ENCODE measurements at places on chromosomes 3 and 15.

- DNase-seq, result peak; percentile 70
Observed at GRCh38 chr3:55059027-55059629, 131.3 kb upstream of the LRTM1 start.

DNA sequence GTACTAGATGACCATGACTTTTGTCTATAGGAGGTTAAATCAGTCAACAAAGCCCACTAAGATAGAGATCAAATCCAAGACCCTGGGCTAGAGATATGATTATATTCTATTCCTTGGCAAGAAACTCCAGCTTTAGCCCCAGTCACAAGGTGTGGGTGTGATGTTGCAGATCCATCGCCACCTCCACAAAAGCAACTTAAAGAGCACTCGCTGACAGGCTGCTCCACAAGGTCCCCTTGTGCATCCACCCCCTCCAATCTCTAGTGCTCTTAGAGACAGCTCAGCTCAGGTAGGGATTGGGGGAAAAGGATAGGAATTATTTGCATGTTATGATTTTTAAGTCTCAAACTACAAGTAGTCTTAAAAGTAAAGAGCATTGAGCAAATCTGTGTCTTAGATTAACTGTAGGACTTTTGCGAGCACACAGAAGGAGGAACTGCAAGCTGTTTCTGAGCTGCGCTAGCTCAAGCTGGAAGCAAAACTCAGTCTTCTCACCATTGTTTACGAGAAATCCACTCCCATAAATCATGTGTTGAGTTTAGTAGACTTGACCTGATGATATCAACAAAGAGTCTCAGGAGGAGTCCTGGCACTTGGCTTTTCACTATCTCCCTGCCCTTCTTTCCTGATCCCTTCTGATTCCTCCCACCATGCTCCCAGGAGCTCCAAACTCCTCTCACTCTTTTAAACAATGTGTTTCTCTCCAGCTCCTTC is 177.6 kb downstream of the STAC start:
- no peak for DNase-seq

DNA sequence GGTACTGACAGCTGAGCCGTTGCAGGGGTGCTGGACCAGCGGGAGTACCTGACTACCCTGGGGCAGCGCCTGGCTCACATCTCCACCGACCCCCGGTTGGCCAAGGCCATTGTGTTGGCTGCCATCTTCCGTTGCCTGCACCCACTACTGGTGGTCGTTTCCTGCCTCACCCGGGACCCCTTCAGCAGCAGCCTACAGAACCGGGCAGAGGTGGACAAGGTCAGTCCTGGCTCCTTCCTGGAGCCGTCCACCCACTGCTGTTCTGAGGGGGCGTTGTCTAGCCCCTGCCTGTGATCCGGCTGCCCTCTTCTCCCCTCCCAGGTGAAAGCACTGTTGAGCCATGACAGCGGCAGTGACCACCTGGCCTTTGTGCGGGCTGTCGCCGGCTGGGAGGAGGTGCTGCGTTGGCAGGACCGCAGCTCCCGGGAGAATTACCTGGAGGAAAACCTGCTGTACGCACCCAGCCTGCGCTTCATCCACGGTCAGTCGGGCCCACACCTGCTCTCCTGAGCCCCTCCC is 45.7 kb downstream of the DHX30 start:
- DNase-seq, result peak; percentile 58

DNA sequence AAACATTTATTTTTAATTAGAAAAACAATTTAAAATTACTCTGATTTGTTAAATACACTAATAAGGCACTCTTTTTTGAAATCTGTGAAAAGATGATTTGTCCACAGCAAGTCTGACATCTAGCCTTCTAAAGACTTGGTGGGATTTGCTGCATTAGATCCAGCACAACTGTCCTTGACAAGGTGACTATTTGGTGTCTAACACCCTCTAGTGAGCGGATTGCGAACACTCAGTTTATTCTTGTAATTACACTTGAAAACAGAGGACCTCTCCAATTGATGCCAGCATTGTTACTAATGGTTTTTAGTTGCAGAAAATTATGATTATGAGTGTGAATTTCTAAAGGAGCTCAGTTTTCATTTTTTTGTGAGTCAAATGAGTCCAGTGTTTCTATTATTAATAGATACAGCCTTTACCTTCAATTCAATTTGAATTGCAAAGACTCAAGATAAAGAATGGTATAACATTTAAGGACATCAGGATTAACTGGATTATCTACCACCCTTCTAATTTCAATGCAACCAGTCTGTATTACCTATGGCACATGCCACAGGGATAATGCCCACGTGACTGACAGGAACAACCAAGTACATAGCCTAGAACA is 29.7 kb upstream of the STRIT1 start:
- DNase-seq, result no peak

DNA sequence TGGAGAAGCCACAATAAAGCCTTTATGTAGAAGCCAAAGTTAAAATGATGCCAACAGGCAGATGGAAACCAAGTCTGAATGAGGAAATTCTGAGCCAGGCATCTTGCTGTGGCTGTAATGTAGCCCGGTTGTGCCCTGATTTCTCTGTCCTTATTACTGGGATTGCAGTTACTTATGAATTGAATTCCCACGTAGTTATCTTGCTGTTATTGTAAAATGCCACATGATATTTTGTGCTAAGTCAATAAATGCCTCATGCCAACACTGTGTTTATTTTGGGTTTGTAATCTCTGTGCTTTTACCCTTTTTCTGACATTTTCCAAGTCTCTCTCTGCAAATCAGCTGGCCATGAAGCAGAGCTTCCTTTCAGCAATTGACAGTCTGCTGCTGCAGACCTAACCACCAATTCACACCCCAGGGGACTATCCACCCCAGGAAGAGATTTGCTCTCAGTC is 486.1 kb upstream of the GOLIM4 start:
- no peak for DNase-seq

GRCh38 chr15:31004220-31004733 is 12.8 kb upstream of the MTMR10 start:
- no peak for DNase-seq

DNA sequence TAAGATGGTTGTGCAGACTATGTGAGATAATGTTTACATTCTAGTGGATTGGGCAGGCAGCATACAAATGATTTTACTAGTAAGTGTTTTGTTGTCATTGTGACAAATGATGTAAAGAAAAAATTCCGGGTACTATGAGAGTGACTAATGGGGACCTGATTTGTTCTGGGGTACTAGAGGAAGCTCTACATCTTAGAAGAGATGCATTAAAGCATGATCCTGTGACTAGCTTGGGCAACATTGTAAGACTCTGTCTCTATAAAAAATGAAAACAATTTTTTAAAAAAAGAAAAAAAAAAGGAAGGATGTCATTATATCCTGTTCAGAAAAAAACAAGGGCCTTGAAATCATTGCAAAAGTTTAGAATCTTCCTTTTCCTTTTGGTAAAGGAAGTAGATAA is 58.1 kb upstream of the MYRIP start:
- no peak for DNase-seq

GRCh38 chr3:5874931-5875341 is 687.4 kb downstream of the EDEM1 start:
- no peak for DNase-seq

GRCh38 chr15:64884679-64885078 is 27.0 kb upstream of the ANKDD1A start:
- no peak for DNase-seq

- DNase-seq, result no peak
Observed at GRCh38 chr3:67614195-67614594, 40.2 kb downstream of the SUCLG2 start.

- DNase-seq, result no peak
Observed at GRCh38 chr3:60421749-60422446, 829.4 kb downstream of the FHIT start.

GRCh38 chr3:70646635-70647034 is 334.2 kb upstream of the MDFIC2 start:
- DNase-seq, result no peak

DNA sequence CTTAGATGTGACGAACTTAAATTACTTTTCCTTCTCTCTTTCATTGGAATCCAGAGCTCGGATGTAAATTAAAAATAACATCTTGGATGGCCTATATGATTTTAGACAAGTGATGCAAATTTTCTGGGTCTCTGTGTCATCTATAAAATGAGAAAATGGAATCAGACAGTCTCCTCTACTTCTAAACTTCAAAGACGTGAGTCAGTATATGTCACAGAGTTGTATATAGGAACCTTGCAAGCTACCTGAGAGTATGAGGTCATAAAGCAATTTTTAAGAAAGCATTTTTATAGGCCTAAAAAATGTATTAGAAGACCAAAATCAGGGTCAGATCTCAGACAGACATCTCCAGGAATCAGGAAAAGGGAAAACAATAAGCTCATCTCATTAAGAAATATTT is 128.3 kb downstream of the TBL1XR1 start:
- DNase-seq, result no peak

GRCh38 chr3:32551496-32551895 is 19.2 kb downstream of the DYNC1LI1 start:
- DNase-seq, result no peak

DNA sequence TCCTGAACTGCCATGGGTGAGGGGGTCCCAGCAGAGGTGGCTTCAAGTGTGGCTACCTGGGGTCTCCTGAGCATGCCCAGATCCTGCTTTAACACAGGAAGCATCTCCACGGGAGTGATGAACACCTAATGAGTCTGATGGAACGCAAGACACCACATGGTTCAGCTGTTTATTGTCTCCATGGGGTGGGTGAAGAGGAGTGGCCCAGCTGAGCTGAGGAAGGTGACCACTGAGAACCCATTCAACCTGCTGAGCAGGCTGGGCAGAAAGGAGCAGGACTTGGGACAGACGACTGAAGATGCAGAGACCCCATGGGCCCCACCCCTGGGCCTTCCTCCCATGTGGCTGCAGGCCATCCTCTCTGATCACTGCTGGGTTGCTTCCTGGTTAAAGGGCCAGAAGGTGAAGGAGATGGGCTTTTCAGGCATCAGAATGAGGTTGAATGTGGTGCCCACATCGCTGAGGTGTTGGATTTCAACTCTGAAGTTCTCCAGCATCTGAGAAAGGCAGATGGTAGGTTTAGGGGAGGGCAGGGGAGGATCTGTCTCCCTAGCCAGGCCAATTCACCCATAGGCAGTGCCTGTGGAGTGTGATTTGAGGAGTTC is 29.7 kb downstream of the CYP11A1 start:
- DNase-seq, result peak; percentile 5

GRCh38 chr3:64340641-64341101 is 115.4 kb upstream of the PRICKLE2 start:
- peak; percentile 75 for DNase-seq

DNA sequence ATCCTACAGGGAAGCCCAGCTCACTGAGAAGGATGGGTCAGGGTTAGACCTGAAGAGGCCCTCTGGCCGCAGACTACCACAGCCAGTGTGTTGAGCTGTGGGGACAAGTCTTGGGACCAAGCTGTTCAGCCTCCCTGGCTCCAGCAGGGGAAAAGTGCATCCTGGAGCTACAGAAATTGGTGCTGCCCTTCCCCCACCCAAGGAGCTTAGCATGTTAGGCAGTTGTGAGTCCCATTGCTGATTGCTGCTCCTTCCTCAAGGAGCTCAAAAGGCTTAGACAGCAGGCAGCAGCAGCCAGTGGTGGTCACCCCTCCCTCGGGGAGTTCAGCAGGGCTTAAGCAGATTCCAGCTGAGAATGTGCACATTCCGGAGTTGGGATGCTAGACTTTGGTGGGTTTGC is 165.6 kb downstream of the ATP8B4 start:
- DNase-seq, result no peak

DNA sequence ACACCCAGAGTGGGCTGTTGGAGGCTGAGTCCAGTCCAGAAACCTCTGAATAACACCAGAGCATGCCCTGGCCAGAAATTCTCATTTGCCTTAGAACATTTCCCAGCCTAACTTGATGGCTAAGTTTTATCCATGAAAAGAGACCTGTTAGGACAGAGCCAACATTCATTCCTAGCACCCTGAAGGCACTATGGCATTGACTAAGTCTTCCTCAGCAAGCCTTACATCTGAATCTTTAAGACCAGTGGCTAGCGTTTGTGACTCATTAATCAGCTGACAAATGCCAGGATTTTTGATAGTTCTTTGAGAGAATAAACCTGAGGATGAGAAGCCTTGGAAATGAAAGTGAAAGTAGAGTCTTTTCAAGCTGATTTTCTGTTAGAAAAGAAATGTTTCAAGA is 1087.1 kb upstream of the ALCAM start:
- DNase-seq, result peak; percentile 66

DNA sequence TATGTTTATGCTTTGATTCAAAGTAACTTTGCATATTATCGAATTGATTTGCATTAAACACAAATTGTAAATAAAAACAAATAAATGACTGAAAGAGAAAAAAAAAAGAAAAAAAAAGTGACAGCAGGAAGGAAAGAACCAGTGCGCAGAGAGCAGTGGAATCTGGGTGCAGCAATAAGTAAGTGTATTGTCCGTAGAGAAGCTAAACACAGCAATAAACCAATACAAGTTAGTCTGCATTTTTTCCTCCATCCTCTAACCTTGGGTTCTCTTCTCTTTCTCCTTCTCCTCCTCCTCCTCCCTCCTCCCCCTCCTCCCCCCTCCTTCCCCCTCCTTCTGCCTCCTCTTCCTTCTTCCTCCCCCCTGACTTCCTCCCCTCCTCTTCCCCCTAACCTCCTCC is 18.3 kb upstream of the ARL8B start:
- no peak for DNase-seq

- DNase-seq, result no peak
Observed at GRCh38 chr3:12316729-12317351, 28.0 kb downstream of the PPARG start.

- peak; percentile 90 for DNase-seq
Observed at GRCh38 chr3:186417791-186418190, 55.8 kb upstream of the DGKG start.

- DNase-seq, result peak; percentile 49
Observed at GRCh38 chr15:99447497-99448371, 118.0 kb upstream of the MEF2A start.

GRCh38 chr3:189862385-189862998 is 231.3 kb downstream of the TP63 start:
- no peak for DNase-seq

DNA sequence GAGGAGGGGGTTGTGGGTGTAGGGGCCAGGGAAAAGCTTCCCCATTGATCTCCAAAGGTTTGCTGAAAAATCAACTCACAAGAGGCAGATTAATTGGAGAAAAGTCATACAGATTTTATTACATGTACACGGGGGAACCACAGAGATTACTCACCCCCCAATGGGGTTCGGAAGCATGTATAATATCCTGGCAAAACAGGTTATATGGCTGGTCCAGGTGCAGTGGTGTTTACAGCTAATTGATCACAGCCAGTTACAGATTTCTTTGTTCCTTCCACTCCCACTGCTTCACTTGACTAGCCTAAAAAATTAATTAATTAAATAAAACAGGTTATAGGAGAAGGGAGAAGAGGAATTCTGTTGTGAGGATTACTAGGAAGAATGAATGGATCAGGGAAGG is 22.4 kb downstream of the PRKCI start:
- DNase-seq, result no peak

- DNase-seq, result no peak
Observed at GRCh38 chr3:192577271-192577670, 150.1 kb downstream of the FGF12 start.

DNA sequence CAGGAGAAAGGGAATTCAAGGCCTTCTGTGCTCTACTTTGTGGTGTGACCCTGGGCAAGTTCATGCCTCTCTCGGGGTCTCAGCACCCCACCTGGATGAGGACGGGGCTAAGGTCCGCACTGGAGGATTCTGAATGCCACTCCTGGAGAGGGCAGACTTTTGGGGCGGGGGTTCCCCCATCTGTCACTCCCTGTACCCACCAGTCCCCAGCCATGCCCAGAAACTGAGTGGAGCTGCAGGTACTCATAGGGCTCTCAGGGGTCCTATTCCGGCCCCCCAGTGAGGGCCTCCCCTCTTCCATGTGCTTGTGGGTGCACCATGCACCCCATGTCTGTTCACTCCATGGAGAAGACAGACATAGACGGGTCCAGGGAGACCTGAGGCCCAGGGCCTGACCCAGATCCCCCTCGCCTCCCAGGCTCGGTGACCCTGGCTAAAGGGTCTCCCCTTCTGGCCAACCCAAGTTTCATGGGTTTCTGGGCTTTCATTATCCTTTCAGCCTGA is 26.0 kb downstream of the ACSBG1 start:
- DNase-seq, result no peak

Measured in osteoblast (primary cell).